HFF-Myc (cell line): ENCODE measurements at places on chromosomes 3 and 15.
A peak's percentile ranks its signal among the peaks of the same experiment; 100 is the strongest.

DNA sequence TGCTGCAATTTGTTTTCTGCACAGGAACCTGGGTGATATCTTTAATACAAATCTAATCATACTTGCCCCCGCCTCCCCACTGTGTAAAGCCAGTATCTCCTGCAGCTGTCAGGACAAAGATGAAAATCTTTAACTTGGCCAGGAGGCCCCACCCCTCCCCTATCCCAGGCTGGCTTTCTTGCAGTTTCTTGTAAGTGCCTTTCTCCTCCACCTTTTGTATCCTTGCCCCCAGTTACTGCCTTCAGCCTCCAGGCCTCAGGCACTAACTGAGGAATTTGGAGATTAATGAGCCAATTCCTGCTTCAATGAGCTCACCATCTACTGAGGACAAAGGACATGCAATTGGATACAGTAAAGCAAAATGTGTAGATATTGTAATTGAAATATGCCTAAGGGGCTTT, 6.5 kb downstream of the GCSAM start:
- DNase-seq: no peak

- no peak for DNase-seq
Observed at GRCh38 chr3:196659901-196660351, 20.4 kb downstream of the NRROS start.

DNA sequence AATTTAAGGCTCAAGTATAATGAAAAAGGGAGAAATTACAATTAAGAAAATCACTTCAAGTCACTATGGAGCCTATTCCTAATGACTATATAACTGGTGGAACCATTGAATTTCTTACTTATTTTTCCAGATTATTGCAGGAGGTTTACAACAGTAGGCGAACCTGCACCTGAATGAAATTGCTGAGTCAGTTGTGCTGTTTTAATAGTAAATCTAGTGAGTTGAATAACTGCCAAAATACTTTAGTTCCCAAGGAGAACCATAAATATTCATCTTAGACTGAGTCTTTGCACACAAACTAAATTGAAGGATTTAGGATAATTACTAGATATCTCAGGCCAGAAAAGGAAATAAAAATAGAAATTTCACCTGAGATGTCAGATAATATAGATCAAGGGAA, 1052.8 kb downstream of the NAALADL2 start:
- no peak for DNase-seq

DNA sequence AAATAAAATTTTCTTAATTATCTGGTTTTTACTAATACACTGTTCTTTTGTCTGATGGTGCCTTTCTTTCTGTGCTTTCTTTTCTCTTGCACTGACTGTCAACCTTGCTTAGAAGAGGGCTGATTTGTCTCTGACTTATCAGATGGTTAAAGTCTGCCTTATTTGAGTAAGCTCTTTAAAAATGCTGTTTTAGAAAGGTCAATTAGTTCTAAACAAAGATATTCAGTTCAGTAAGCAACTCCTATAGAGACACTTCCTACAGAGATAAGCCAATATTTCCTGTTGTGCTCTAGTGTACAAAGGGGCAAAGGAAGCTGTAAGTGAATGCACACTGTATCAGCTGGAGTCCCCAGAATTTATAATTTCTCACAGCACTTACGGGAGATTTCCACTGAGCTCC, 153.4 kb upstream of the TSPAN3 start:
- no peak for DNase-seq

DNA sequence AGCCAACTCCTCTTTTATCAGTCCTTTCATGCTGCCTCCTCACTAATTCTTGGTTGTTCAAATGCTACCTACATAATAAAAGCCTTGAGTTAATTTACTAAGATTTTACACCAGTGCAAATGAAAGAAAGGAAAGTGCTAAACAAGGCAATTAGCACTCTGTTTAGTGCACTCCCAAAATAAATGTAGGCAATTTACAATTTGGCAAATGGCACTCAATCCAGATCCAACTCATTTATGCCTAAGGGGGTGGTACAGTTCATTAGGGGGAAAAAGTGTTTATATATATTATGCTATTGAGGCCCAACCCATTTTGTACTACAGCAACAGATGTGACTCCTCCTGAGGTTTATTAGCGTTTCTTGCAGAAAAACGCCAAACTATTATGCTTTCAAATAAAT, 370.1 kb downstream of the NR2F2 start:
- DNase-seq: no peak

GRCh38 chr15:81161851-81162250, 27.8 kb downstream of the CFAP161 start:
- no peak for DNase-seq

GRCh38 chr3:13149330-13150108, 76.3 kb upstream of the IQSEC1 start:
- DNase-seq: no peak

DNA sequence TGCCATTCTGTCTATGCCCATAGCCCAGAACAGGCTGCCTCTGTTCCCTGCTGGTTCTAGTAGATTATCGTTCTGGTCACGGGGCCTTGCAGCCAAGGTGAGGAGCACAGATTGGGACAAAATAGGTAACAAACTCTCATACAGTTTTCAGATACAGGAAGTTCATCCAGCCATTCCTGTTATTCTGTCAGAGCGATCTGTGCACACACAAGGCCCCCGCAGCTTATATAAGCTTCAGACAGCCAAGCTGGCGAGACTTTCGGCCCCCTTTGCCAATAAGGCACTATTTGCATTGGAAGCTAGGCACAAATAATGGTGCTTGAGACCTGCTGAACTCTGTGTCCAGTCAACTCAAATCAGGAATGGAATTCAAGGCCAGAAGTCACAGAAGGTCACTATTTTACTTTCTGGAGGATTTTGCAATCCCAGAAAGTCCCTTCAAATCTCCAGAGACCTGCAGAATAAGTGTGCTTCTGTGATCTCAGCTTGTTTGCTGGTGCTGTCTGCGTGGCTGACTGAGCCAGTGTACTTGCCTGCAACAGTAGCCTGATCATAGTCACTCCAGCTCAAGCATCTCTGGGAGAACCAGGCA, 69.4 kb downstream of the BFSP2 start:
- DNase-seq: no peak

DNA sequence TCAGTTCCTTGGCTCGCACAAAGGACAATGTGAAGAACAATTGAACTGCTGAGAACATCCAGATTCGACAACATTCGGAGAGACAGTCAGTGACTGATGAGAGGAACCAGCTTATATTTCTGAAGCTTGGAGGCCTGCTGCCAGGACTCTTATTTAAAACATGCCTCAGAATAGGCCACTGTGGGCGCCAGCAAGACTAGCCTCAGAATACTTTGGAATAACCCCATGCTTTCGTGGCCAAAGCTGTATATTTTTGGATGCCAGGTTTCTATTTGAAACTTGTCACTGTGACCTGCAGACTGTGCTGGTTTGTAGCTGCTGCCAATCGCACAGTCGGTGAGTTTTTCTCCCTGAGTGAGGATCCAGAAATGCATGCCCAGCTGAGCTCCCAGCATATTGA, 129.9 kb upstream of the UBE3A start:
- DNase-seq: no peak

DNA sequence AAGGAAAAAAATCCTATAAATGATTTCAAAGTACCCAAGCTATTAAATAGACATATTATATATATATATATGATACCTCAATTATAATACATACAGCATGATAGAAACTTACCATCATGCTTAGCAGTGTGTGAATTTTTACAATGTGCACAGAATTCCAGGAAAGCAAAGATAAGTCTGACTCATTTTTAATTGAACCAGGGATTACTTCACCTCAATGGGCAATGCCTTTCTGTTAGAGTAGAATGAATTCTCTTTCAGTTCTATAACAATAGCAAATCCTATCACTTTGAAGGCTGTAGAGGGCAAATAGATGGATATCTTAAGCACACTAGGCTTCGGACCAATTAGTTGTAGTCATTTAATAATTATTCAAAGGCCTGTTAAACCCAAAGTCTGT, 54.8 kb upstream of the P3H2 start:
- DNase-seq: no peak

DNA sequence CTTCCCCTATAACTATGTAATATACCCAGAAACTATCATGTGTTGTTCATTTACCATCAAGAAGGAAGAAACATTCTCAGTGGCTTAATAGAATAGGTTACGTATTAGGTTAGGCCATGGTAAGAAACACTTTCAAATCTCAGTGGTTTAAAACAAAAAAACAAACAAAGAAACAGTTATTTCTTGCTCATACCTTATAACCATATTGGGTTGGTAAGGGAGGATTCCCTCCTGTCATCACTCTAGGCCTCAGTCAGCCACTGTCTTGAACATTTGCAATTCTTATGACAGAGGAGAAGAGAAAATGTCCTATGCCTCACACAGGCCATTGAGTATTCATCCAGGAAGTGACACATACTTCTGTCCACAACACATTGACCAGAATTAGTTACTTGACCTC, 727.7 kb upstream of the NECTIN3 start:
- DNase-seq: no peak

DNA sequence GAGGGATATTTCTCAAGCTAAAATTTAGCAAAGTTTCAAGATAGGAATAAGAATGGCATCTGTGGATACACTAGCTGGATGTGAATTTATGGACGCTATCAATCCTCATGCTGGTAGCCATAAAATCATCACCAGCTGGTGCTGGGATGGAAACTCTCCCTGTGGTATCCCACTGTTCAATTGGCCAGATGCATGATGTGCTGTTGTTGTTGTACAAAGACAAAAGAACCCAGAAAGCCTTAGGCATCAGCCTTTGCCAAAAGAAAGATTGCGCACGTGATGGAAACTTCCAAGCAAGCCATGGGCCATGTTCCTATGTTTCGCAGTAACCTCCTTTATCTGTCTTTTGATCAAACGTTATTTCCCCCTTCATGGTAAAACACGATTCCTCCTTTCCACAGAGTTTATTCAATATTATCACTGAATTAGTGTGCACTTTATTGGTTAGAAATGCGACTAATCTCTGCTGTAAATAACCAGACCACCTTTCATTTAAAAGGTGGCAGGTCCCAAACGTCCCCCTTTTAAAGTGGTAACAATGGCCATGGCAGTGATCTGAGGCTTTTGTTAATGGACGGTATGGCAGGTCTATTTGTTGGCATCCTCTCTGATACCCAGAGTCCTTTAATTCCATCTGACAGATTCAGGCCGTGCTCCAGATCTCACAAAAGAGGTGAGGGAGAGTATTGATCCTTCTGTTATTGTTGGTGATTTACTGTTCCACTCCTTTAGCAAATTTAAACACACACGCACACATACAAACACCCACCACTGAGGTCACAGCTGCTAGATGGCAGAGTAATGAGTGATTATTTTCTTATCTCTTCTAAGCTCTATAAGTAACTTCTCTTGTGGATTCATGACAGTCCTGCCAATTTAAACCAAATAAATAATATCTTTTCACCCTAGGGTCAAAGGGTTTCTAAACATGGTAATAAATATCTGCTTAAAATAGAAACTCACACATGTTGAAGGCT, 291.2 kb upstream of the KCNMB2 start:
- DNase-seq: no peak

DNA sequence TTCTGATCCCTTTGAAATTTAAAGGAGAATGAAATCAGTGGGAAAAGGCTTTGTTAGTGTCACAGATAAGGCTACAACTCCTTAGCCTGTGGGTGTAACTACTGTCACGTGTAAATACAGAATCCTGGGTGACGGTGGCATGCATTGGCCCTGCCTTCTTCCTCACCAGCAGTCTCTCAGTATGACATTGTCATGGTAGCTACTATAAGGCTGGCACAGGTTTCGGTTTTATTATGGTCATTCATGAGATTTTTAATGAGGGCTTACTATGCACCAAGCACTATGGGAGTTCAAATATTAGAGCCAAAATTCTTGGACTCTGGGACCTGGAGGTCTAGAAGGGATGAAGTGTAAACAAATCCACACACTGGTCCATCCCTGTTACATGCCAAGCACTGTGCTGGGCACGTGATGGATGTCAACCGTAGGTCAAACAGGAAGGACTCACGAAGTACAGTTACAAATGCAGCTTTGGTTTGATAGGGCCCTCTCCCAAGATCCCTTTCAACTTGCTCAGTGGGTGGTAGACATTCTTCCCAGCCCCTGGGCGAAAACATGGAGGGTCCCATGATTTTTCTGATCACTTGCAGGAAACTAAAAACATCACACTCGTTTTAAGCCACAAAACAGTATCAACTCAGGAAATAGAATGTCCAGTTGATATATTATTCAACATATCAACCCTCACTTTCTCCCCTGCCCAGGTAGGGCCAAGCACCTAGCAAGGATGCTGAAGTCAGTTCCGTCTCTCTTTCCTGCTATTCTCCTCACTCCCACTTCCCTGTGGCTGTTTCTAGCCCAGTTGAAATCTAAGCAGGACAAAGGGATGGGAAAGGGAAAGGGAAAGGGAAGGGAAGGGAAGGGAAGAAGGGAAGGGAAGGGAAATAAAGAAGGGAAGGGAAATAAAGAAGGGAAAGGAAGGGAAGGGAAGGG, 25.3 kb downstream of the BFSP2 start:
- DNase-seq: no peak

GRCh38 chr3:197748597-197749314, 927 bp upstream of the FYTTD1 start:
- peak; percentile 40 for DNase-seq

DNA sequence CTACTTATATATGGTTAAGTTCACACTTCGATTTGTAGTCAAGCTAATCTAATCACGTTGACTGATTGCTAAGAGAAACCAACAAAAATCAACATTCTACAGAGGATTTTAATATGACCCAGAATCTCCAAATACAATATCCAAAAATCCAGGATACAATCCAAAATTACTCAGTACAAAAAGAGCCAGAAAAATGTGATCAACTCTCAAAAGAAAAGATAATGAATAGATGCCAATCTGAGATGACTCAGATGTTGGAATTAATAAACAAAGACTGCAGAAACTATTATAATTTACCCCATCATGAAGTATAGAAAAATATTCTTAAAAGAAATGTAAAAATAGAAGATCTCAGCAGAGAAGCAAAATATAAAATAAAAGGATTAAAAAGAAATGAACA, 22.3 kb downstream of the HACL1 start:
- DNase-seq: no peak

DNA sequence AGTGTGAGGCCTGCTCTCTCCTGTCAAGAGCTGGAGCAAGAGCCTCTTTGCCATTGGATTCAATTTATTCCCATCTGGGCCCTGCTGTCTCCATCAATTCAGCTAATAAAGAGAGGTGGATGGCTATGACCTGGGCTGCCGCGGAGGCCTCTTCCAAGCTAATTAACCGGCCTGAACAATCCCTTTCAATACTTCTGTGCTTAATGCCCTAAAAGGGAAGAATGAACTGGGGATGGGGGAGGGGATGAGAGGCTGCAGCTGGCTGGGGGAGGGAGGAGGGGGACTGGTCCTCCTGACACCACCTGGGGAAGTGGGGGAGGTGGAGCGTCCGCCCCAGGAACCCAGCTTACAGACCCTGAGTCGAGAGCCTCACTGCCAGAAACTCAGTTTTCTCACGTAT, 33.4 kb upstream of the PRR23E start:
- no peak for DNase-seq

DNA sequence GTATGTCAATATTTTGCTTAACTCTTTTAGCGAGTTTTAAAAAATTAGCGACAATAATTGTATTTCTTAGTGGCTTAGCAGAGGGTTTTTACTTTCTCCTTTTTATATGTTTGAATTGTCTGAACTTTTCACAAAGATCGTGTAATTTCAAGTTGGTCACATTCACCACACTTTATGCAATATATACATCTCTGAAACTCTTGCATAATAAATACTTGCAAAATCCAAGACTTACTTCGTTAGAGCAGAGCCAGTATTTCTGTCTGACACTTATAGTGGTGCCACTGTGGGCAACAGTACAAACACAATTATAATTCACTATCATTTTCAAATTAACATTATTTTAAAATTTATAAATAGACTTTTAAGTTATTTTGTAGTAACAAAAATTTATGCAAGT, 62.0 kb downstream of the SUCNR1 start:
- no peak for DNase-seq
